ENCODE measurements at places on chromosomes 6 and 20.

GRCh38 chr6:124432620-124433019, 529.6 kb upstream of the RNF217 start:
- DNase-seq, result no peak

GRCh38 chr6:84681693-84682326, 82.6 kb downstream of the TBX18 start:
- DNase-seq, result no peak

GRCh38 chr6:4788953-4789584, 12.9 kb downstream of the CDYL start:
- no peak for DNase-seq

- DNase-seq, result peak; percentile 56
Observed at GRCh38 chr6:71288228-71289038, at the start of gene OGFRL1. OGFRL1 (plus strand) TSS chr6:71288811; CDS start chr6:71288937, 126 bp downstream.

GRCh38 chr6:70527071-70527737, 39.5 kb upstream of the SDHAF4 start:
- no peak for DNase-seq

GRCh38 chr6:51387907-51388306, 569.2 kb downstream of the TFAP2B start:
- DNase-seq, result no peak

DNA sequence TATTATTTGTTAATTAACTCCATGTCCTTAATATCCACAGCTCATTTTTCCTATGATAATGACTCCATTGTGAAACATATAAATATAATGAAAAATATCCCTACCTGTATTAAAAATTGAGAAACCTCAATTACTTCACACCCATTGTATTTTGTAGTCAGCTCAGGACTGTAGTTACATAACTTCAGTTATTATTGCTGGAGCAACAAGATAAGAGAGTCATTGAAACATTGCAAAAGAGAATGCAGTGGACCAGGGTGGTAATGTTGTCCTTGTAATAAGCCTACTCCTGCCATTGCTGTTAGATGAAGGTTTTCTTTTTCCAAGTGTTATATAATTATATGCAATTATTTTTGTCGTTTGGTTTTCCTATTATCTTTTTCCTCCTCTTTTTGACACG, 184.4 kb downstream of the PRL start:
- no peak for DNase-seq
